Right renal pelvis (tissue), 4 donors: ENCODE measurements at places on chromosomes 13 and 19. TPM values are rescaled to one million over a fixed set of nuclear protein-coding genes. Genes with fewer than 3 reads are reported as not detected.

The NFKBIB gene
- 8.5 TPM for polyA plus RNA-seq

DNA sequence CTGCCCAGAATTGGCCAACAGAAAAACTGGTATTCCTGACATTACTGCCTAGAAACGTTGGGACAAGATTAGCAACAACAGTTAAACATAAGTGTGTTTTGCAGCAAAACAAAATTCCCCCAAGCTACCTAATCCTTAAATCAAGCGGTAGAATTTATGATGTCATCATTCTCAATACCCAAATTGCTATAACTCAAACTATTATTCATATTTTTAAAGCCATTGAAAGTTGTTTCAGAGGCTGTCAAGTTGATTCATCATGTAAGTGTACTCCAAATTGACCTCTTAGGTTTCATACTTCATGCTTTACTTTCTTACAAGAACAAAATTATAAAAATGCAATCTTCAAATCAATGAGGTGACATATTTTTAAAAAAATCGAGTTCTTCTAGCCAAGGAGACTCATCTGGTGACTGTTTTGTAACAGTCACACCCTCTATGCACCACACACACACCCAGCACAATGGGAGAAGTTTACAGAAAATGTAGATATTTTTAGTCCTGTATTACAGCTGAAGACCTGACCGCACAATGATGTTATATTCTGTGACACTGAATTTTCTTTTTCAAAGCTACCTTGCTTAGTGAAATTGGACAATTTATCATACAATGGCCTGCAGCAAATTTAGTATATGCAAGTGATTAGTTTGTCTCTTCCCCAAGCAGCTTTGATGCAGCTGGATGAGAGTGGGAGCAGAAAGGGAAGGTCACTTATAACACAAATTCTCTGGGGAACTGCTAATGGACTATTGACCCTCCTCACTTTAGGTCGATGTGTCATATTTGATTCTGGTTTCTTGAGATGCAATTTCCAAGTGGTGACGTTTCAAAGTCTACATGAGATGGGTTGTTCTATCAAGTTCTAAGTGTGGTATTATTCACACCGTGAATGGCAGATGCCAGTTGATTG lies 345.3 kb upstream of the OBI1 start:
- DNase-seq = no peak

DNA sequence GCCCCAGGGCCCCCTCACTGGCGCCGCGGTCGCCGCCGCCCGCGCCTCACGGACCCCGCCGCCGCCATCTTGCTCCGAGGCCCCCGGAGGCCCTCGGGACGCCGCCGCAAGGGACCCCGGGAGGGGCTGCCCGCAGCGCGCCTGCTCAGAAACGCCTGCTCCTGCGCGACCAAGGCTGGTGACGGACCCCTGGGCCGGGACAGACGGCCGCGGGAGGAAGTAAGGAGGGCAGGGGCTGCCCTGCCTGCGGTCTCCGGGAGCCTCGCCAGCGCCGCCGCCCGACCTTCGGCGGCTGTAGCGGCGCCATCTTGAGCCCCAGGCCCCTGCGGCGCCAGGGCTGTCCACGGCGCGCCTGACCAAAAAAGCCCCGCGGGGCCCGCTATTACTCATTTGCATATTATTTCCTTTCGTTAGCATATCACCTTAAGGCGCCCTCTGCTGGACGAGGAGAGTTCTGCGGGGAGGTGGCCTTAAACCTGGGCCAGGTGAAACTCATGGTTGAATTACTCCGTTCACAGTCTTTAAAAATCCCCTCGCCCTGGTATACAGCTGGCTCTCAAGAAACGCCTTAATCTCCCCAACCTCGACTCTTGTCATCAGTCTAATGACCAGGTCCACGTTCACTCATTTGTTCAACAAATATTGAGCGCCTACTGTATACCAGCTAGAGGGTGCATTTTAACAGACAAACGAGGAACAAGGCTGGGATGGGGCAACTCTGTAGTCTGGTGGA lies at the start of gene REXO1:
TSS of gene REXO1 (minus strand) at position 85 of the 733 bp plus-strand sequence. CDS start 125 bp downstream, outside the sequence.
- peak; percentile 98 for DNase-seq

The ZNF836 gene
- polyA plus RNA-seq = 17.3 TPM

DNA sequence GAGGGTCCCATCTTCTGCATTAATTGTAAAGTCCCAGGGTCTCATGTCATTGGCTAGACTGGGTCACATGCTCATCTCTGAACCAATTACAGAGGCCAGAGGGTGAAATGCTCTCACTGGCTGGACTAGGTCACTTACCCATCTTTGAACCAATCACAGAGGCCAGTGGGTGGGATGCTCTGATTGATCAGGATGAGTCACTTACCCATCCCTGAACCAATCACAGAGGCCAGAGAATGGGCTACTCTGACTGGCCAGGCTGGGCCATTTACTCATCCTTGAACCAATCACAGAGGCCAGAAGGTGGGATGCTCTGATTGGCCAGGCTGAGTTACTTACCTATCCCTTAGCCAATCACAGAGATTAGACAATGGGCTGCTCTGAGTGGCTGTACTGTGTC lies 5.3 kb downstream of the MISP start:
- no peak for DNase-seq

The ZNF667 gene
- 16.3 TPM for polyA plus RNA-seq

- no peak for DNase-seq
Measured at GRCh38 chr13:102291587-102292218, 110.1 kb downstream of the FGF14 start.

DNA sequence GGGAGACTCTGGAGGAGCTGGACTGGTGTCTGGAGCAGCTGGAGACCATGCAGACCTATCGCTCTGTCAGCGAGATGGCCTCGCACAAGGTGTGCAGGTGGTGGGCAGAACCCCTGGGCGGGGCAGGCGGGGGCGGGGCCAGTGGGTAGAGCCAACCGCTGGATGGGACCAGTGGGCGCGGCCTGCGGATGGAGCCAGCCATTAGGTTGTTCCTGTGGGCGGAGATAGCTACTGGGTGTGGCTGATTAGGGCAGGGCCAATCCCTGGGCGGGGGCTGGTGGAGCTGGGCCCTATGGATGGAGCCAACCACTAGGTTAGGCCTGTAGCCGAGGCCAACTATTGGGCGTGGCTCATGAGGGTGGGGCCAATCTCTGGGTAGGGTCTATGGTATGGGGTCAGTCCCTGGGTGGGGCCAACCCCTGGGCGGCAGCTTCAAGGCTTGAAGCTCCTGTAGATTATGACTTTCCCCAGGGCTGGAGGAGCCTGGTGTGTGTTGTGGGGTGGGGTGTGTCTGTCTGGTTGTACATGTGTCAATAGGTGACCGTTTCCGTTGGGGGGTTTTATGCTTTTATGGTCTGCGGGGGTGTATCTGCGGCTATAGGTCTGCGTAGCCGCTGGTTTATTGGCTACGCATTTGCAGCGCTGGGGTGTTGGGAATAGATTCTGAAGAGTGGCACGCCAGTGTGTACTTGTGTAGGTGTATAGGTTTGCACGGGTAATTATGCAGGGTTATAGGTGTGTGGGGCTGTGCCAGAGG lies 30.7 kb downstream of the PDE4A start:
- no peak for DNase-seq

DNA sequence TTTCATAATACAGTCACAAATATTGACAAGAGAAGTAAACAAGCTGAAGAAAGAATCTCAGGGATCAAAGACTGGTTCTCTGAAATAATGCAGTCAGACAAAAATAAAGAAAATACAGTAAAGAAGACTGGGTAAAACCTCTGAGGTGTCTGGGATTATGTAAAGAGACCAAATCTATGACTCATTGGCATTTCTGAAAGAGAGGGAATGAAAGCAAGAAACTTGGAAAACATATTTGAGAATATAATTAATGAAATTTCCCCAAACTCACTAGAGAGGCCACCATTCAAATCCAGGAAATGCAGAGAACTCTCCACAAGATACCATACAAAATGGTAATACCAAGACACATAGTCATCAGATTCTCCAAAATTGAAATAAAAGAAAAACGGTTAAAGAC lies 53.0 kb upstream of the GPC6 start:
- no peak for DNase-seq
